ENCODE measurements at places on chromosomes 7 and 10.

DNA sequence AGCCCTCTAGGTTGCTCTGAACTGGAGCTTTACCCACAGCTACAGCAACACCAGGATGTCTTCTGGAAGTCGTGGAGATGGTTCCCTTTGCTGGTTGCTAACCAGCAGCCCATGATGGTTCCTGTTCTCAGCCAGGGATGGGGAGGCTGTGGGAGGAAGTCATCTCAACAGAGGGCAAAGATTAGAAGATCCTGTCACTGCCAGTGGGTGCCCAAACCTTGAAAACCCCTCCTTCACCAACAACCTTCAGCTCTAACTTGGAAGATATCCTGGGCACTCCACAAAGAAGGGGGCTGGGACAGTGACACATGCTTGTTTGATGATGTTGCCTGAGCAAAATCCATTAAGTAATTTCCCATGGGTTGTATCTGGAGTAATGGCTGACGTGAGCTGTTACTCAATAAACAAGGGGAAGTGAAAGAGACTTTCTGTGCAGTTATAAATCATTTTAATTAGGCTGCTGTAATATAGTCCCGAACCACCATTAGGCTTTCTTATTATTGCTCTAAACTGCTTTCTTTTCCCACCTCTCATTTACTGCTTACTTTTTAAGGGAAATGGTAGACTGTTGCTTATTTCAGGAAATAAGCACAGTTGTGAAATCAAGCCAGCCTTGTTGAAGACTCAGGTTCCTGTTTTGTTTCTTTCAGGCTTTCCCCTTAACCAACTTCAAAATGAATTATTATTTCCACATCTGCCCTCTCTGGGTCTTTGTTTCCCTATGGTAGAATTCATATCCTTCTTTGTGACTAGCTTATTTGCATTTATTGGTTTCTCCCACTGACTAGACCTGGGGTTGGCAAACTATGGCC lies 124.8 kb downstream of the PPP1R17 start:
- DNase-seq: no peak

DNA sequence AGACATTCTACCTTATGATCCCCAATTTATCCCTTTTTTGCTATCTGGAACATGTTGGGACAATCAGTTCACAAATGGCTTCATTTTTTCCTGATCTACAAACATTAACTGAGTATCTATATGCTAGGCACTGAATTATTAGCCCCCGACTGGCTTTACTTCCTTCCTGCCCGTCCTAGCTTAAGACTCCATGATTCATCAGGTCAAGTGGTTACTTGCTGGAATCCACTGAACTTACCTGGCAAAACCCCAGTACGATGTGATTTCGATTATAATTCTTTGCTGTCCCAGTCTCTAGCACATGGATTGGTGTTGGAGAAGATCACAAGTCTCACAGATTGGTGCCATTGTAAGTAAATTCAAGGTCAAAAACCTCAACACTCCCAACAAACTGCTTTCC lies 77.1 kb downstream of the ORC5 start:
- no peak for DNase-seq

DNA sequence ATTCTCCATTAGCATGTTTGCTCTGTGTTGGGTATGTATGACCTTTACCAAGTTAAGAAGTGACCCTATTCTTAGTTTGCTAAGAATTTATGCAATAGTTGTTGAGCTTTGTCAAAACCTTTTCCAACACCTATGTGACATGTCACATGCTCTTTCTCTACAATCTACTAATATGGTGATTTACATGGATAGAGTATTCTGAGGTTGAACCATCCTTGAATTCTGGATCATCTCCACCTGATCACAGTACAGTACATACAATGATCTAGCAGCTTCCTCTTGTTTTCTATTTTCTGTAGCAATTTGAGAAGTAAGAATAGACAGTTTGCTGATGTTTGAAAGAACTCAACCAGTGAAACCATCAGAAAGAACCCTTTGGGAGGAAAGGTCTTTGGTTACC lies 101.2 kb upstream of the PDGFA start:
- DNase-seq: no peak

DNA sequence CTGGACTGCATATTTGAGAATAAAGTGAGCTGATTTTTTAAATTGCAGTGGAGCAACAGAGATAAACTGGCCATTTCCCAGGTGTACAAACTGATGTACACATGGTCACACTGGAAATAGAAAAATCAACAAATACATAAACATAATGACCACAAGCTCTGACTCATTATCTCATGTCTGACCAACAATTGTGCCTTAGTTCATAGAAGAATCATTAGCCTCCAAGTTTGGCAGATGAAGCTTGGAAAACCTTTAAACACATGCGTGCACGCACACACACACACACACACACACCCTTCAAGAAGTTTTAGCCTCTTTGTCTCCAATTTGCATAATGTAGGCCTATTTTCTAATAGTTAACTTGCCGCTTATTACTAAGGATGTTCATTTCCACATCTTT lies 308.9 kb upstream of the POM121L12 start:
- no peak for DNase-seq

DNA sequence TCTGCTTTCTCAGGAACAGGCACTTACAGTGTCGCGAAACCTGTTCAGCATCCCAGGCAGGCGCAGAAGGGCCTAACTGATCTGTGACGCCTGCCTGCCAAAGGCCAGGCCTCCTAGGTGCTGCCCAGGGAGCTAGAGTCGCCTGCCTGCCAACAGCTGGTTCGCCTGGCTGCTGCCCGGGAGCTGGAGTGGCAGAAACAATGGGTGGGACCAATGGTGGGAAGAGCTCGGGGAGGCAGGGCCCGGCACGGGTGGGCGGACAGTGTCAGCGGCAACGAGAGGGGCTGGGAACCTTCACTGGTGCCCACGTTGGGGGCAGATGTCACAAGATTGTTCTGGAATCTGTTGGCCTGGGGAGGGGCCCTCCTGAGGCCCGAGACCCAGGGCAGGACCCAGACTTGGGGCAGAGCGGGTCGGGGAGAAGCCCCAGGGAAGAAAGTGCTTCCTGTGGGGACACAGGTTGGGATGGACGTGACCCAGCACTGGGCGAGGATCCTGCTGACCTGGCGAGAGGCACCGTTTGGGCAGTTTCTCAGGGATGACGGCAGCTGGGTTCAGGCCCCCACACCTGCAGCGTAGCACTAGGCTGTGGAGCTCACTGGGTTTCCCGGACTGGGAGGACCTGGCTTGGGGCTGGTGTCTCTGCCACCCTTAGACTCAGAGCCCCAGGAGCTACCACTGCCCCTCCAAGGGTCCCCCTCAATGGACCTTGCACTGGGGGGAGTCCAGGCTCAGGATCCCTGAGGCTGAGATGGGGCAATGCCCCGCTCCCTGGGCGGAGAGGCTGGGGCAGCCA lies 181.8 kb downstream of the ELFN1 start:
- no peak for DNase-seq

DNA sequence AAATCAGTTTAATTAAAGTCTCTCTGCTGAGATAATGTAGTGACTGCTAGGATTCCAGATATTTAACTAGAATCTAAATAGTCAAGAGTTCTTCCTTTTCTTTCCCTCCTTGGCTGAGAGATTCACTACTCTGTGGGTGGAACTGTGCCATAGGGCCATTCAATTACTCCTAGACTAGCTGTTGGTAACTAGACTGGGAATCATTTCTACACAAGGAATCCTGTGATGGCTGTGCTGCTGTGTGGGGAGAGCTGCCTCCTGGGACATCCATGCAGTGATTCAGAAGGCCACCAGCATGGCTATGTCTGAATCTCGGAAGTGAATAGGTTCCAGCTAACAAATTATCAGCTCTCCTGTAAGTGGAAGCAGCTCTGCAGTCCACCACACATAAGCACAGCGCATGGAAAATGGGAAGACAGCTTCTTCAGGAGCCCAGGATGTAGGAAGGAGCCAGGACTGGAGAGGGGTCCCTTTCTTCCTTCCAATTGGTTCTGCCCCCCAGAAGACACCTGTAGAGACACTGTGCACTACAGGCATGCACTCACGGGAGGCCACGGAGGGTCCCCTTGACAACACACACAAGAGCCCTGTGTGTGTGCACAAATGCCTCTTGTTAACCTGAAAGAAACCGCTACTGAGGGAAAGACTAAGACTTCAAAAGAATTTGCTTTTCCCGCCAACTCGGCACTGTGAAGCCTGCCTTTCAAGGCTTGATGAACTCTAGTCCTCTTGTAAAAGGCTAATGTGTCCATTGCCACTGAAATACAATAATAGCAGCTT lies 66.5 kb downstream of the SCRN1 start:
- no peak for DNase-seq

GRCh38 chr7:54465095-54465494 lies 77.1 kb upstream of the VSTM2A start:
- DNase-seq: no peak

- DNase-seq: no peak
Observed at GRCh38 chr10:132229834-132230556, 43.2 kb downstream of the DPYSL4 start.

GRCh38 chr7:154721086-154721485 lies 281.8 kb downstream of the PAXIP1 start:
- DNase-seq: no peak

- no peak for DNase-seq
Observed at GRCh38 chr10:122716025-122716424, 16.4 kb upstream of the C10orf120 start.

- no peak for DNase-seq
Observed at GRCh38 chr7:138943061-138943460, 38.1 kb downstream of the KIAA1549 start.

GRCh38 chr10:104447331-104447730 lies 93.7 kb downstream of the CFAP58 start:
- no peak for DNase-seq

GRCh38 chr7:13949445-13949844 lies 40.0 kb downstream of the ETV1 start:
- peak; percentile 41 for DNase-seq

- no peak for DNase-seq
Observed at GRCh38 chr7:86768394-86768793, 124.7 kb downstream of the GRM3 start.

GRCh38 chr7:38323156-38323555 lies 49.7 kb upstream of the TARP start:
- DNase-seq: no peak

DNA sequence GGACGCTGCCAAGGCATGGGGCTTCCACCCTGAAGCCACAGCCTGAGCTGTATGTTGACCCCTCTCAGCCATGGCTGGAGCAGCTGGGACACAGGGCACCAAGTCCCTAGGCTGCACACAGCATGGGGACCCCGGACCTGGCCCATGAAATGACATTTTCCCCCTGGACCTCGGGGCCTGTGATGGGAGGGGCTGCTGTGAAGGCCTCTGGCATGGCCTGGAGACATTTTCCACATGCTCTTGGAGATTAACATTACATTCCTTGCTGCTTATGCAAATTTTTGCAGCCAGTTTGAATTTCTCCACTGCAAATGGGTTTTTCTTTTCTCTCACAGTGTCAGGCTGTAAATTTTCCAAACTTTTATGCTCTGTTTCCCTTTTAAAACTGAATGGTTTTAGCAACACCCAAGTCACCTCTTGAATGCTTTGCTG lies 463.6 kb downstream of the ZWINT start:
- no peak for DNase-seq

DNA sequence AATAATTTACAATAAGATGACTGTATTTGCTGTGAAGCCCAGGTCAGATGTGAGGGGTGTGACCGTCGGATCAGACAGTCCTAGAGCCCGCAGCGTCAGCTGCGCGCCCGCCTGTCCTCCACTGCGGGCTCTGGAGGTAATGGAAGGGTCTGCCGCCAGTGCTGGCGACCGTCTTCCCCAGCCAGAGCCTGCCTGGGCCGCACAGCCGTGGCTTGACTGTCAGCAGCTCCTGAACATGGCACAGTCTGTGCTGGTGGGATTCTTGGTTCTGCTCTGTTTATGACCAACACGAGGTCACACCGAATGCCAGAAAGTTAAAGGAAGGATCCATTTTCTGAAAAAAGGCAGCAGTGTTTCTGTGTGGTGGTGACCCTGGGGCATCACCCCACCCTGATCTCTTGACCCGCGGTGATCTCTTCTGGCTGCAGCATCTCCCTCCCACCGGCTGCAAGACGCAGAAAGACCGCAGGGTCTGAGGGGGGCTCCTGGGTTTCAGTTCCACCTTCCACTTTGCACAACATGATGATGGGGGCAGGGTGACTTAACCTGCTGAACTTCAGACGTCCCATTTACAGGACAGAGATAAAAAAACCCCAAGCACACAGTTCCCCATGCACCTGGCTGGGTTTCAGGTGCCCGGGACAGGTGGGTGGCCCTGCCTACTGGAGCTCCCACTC lies 103.7 kb downstream of the DNAJB6 start:
- no peak for DNase-seq

DNA sequence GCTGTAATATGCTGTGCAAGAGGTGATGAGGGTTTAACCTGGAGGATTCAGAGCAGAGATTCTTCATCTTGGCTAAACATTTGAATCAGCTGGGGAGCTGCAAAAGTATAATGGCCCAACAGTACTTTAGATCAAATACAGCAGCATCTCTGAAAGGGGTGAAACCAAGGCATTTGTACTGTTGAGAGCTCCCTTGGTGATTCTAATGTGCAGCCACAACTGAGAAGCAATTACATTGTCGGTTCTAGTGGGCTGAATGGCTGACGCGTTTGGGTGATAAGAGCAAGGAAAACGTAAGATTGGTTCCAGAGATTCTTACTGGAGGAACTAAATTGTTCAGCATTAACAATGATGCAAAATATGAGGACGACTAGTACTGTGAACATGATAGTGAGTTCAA lies 269.7 kb downstream of the AGMO start:
- DNase-seq: no peak

DNA sequence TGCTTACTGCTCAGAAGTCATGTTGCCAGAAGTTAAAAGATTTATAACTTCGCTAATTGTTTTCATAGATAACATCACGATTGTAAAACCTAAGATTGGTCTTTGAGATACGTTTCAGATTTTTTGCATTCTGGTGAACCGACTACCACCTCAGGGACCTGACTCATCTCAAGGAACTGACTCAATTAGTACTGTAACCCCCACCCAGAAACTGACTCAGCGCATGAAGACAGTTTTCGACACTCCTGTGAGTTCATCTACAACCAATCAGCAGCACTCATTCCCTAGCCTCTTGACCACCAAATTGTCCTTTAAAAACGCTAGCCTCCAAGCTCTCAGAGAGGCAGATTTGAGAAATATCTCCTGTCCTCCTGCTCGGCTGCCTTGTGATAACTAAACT lies 72.3 kb downstream of the ELMO1 start:
- DNase-seq: no peak

DNA sequence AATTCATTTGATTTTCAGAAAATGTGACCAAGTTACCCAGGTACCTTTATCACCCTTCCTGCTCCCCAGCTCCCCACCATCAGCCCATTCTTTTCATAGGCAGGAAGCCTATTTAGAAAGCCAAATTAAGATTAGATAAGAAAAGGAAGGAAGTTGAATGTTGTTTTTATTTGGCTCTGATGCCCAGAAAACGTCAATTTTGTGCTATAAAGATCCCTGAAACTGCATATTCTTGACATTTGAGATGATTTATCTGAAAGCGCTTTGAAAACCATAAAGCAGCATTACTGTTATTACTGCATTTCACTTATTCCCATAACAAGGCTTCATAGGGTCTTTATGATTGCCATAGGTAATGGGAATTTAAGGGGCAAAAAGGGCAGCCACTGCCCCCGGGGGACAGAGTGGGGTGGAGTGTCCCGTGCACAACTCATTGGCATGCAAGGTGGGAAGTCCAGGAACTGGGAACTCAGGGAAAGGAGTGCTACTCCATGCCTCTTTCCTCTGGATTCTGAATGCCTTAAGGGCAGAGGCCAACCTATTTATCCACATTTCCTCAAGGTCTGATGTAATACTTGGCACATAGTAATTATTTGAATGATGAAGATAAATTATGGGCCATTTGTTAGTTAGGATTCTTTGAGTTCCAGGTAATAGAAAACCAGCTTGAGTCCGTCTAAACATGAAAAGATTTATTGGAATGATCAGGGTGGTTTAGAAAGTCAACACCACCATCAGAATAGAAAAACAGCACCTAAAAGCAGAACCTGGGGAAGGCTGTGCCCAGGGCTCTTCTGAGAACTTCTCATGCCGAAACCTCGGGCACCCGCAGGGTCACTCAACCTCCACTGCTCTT lies 100.6 kb upstream of the ELMO1 start:
- DNase-seq: no peak
